LHCN-M2 (cell line): ENCODE measurements at places on chromosomes 7 and 10.

DNA sequence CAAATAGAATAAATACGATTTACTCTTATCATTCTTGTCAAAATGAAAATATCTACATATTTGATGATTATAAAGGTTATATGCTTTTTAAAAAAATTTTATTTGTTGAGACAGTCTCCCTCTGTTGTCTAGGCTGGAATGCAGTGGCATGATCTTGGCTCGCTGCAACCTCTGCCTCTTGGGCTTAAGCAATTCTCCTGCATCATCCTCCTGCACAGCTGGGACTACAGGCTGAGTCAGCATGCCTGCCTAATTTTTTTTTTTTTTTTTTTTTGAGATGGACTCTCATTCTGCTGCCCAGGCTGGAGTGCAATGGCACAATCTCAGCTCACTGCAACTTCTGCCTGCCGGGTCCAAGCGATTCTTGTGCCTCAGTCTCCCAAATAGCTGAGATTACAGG lies 48.9 kb downstream of the PUS7 start:
- peak; percentile 91 for DNase-seq

- peak; percentile 53 for DNase-seq
These were observed 46.8 kb downstream of the HIPK2 start for GRCh38 chr7:139730746-139731612.

- no peak for DNase-seq
These were observed 21.6 kb upstream of the OTUD1 start for GRCh38 chr10:23417254-23417653.

GRCh38 chr10:89556600-89556999 lies 21.2 kb upstream of the SLC16A12 start:
- DNase-seq: peak; percentile 60

GRCh38 chr10:54613162-54613561 lies 187.9 kb downstream of the PCDH15 start:
- DNase-seq: peak; percentile 0

DNA sequence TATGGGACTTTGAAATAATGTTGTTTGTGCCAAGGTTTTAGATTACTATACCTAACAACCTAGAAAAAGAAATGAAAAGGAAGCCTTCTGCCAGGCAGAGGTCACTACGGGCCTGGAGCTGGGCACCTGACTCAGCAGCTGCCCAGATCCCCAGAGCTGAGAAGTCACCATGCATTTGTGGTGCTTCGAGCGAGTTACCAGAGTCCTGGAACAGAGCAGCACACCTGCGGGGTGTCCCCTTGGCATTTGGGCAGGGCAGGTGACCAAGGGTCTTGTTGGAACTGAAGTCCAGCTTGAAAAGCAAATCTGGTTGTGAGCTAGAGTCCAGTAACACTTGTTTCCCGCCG lies 25.5 kb downstream of the EGFR start:
- no peak for DNase-seq
